ENCODE measurements at places on chromosomes 3 and 15. TPM values are rescaled to one million over a fixed set of nuclear protein-coding genes. Genes with fewer than 3 reads are reported as not detected.

DNA sequence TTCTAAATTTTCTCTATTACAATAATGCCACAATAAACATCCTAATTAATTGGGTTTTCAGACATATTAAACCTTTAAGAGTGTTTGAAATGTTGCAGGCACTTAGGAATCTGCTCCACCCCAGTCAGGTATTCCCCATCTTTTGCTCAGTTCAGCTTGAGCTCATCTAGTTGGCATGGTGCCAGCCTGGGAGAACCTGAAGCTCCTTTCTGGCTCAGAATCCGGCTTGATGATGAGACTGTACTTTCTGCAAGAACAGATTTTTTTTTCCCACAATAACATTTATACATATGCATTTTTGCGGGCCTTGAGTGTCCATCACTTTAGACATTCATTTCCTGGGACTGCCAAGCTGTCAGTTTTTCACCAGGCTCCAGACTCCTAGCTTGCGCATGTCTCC, 7.7 kb upstream of the OXSR1 start:
- DNase-seq, result no peak

- no peak for DNase-seq
These were observed 205.4 kb upstream of the TRIM42 start for GRCh38 chr3:140472306-140473020.

GRCh38 chr3:197155046-197155445, 125.4 kb upstream of the MELTF start:
- no peak for DNase-seq

DNA sequence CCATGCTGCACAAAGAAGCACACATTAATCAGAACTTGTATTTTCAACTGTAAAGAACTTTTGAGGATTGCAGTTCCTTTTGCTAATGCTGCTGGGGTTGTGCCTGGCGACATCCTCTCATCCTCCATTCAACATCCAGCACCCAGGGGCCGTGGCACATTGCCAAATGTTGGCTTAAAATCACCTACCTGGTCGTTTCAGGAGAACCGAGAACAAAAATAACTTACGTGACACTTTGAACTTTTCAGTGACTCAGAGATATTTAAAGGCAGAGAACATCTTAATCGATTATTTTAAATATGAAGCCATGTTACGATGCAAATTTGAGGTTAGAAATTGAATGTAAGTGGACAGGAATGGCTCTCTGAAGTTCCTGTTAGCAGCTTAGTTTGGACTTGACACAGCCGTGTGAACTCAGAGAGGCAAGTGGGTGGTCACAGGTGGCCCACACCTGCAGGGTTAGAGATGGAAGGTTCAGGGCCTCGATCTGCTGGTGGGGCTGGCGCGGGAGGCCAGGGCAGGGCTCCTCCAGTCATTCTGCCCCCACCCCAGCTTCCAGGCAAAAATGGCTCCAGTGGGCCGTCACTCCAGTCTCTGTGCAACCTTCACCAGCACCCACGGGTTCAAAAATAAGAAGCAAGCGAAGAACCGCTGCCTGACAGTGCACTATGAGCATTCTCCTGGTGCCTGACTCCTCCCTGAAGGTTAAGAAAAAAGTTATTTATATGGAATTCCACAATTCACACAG, 12.2 kb downstream of the LRRK1 start:
- DNase-seq, result no peak

GRCh38 chr15:52496776-52497470, 31.8 kb downstream of the MYO5A start:
- DNase-seq, result no peak

DNA sequence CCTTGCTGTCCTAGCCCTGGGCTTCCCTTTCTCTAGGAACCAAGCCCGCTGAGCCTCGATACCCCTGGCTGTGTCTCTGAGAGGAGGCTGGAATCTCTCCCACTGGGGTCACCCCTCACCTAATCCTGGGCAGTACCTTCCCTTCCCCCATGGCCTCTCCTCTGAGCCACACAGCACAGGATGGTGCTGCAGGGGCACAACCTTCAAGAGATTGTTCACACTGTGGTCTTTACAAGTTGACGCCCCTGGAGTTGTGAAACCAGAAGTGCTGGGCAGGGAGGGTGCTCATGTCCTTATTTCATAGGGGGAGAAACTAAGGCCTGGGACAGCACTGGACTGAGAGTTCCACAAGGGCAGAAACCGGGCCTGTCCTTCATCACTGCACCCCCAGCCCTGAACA, 70.9 kb upstream of the TMEM115 start:
- no peak for DNase-seq

GRCh38 chr3:26091626-26092025, 301.7 kb downstream of the OXSM start:
- DNase-seq, result no peak

DNA sequence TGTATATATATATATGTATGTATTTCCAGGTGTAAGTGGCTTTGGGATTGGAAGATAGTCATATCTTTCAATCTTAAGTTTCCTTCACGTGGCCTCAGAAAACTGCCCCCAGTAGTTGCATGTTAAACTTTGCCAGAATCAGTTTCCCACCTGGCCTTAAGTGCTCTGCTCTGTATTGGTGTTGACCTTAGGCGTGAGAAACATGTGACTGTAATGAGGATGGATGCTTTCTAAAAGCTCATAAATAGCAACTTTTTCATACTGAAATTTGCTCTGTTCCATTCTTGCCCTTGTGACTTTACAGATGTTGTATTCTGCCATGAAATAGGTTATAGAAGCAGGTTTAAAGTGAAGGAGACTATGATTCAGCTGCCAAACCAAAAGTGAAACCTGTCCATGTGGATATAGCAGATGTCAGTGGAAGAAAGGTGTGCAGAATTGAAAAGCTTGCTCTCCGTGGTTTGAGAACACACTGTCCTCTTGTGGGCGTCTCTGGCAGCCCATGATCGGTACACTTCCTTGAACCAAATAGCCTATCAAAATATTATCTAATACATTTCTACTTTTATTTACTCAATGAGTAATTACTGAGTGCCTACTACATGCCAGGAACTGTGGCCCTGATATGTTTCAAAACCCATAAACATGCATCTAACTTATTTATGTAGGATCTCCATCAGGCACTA, 15.8 kb downstream of the SCG5 start:
- no peak for DNase-seq

Gene GOLGA8T
- 0.79 TPM for polyA plus RNA-seq

- no peak for DNase-seq
These were observed 344.6 kb downstream of the GBE1 start for GRCh38 chr3:81416812-81417211.

Gene ST8SIA2
- polyA plus RNA-seq, result 4.3 TPM

Gene MAGEL2
- 5.8 TPM for polyA plus RNA-seq

- DNase-seq, result no peak
These were observed 5.2 kb downstream of the CCNL1 start for GRCh38 chr3:157154563-157155330.

DNA sequence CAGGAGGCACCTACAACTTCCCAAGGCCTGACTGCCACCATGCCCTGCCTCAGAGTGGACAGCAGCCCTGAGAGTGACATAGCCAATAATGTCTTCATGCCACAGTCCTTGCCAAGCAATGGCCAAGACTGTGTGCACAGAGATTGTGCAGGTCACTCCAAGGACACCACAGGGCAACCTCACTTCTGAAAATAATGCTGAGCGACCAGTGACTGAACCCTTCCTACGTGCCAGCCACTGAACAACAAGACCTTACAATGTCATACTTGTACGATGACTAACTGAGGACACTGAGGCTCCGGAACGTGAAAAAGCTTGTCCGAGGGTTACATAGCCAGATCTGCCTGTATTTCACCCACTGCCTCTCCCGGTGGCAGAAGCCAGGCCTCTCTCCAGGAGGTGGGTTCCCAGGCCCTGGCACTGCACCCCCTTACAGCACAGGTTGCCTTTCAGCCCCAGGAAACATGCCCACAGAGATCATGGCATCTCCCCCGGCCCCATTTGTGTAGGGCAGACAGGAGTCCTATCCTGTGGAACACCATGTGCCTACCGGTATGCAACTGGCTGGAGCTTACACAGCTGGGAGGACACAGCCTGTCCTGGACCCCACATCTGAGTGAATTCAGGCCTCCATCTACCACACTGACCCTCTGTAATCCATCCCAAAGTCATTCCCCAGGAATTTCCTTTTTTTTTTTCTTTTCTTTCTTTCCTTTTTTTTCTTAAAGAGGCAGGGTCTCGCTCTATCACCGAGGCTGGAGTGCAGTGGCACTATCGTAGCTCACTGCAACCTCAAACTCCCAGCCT, 72.3 kb downstream of the SLC12A8 start:
- no peak for DNase-seq

GRCh38 chr3:127102587-127102986, 90.3 kb upstream of the PRR23E start:
- DNase-seq, result no peak

DNA sequence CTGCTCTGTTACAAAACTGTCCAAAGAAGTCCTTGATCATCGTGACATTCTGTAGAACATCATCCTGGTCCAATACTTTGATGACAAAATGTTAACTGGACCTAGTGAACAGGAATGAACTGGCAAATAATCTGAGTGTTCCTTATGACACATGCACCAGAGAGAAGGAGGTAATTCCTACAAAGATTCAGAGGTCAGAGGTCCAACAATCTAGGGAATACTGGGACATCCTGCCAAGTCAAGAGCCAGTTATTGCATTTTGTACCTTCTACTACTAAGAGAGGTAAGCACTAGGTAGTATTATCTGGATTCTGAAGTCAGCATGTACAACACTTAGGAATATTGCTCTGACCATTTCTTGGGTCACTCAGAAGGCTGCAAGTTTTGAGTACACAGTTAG, 20.8 kb downstream of the LZTFL1 start:
- no peak for DNase-seq

DNA sequence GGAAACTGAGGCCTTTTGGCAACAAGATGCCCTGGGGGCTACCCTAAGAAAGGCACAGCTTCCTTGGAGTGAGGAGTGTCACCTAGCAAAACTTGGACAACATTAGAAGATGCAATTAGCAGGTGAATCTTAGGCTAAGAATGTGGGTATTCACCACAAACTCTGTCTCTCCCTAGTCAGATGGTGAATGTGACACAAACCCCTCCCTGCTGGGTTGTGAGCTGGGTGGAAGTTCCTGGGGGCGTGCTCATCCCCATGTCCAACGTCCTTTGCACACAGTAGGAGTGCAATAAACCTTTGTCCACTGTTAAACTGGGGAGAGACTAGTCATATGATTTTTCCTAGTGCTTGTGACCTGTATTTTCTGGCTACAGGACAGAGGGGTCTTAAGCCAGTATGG, 67.1 kb upstream of the SH3GL3 start:
- DNase-seq, result no peak

Gene SH2D7
- 0.95 TPM for polyA plus RNA-seq

DNA sequence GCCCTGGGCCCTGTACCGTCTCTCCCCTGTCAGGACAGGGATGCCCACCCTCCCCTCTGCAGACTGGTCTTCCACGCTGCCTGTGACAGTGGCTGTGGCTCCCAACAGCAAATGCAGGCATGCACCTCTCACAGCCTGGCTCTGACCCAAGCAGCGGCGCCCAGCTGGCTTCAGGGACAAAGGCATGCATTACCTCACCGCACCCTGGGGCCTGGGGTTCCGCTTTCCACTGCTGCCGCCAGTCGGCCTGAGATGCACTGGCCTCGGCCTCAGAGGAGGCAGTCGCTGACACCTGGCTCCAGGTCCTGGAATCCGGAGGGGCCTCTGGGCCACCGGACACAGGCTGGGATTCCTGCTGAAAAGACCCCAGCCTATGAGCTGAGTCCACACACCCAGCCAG, 70.3 kb downstream of the SCN5A start:
- DNase-seq, result no peak
